ENCODE measurements at places on chromosomes 6 and 20.

DNA sequence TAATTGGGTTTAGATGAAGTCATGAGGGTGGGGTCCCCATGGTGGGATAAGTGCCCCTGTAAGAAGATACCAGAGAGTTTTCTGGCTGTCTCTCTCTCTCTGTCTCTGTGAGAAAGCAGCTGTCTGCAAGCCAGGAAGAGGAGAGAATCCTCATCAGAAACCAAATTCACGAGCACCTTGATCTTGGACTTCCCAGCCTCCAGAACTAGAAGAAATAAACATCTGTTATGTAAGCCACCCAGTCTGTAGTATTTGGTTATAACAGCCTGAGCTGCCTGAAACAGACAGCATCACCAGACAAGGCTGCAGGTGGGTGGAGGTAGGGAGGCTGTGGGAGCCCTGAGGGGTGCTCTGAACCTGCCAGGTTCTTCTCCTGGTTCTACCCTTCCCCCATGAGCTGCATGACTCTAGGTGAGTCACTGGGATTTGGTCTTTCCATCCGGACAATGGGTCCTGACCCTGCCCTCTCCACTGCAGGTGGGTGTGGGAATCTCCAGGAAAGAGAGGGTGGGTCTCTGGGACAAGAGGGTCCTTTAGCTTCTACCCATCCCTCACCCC lies 34.3 kb upstream of the VEGFA start:
- no peak for DNase-seq

DNA sequence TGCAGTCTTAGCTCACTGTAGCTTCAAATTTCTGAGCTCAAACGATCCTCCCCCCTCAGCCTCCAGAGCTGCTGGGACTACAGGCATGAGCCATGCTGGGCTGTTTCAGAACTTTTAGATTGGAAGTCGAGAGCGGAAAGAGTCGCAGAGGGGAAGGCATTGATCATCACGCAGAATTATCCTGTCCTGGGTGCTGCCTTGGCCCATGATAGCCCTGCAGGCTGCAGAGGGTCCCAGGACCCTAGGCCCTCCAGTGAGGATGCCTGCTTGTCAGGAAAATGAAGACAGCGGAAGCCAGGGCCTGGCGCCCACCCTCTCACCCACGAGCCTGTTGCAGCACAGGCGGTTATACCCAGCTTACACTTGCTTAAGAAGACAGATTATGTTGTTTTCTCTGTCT lies 9.1 kb downstream of the TMEM181 start:
- DNase-seq: no peak

- DNase-seq: no peak
Observed at GRCh38 chr6:80249897-80250296, 143.4 kb downstream of the BCKDHB start.

- no peak for DNase-seq
Observed at GRCh38 chr20:37994512-37994911, 38.7 kb downstream of the TTI1 start.

DNA sequence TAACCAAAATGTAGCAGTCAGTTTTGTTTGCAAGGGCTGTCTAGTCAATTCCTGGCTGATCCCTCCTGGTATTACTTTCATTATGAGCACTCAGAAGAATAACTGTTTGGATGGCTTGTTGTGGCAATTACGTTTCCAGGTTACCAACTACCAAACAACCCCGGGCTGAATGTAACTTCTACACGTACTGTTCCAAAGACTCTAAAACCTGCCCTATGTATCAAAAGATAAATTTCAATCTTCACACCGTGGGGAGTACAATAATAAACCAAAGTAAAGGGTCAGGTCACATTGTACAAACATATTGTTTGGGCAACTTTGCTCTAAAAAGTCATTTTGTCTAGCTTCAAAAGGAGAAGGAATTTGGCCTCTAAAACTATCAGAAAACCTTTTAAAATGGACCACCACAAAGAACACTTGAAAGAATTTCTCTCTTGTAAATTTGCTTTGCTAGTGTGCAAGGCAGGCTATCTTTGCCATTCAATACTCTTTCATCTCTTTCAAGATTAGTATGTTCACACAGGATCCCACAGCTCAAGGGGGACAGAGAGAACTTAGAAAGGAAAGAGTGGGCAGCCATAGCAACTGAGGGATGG lies 27.6 kb downstream of the DCDC2 start:
- no peak for DNase-seq

All from activated naive CD8-positive, alpha-beta T cell treated with anti-CD3 and anti-CD28 coated beads, Interleukin-2, amount 10 ng/mL, durations not matched to agents 7 days and 5 days (primary cell).